ENCODE measurements at places on chromosomes 16 and 17.

DNA sequence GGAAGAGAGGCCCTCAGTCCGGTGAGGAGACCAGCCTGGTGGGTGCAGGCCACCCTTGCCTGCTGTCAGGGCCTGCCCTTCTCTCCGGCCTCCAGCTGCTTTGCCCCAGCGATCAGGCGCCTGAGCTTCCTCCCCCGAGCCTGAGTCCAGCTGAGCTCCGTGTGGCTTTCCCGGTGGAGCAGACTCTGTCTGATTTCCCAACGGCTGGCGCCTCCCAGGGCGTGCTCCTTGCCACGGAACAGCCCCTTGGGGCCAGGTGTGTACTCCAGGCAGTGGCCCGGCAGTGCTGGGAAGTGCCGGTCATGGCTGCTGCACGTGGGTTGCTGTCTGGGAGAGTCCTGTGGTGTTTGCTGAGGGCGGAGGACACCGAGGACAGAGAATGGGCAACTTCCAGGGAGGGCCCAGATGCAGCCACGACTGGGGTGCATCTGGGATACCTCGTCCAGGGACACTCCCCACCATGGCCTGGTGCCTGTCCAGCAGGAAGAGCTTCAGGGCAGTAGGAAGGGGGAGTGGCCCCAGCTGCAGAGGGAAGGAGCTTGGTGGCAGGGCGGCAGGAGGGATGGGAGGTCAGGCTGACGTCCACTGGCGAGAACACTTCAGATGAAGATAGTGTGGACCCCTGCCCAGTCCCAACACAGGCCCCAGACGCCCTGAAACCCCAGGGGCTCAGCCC, 22.5 kb downstream of the METRNL start:
- DNase-seq = no peak

- no peak for DNase-seq
These were observed 47.8 kb downstream of the ARHGAP27 start for GRCh38 chr17:45384789-45385262.

- DNase-seq = no peak
These were observed 34.2 kb downstream of the CRLF3 start for GRCh38 chr17:30790279-30790678.

- DNase-seq = no peak
These were observed 89.9 kb downstream of the C16orf78 start for GRCh38 chr16:49463529-49463928.

DNA sequence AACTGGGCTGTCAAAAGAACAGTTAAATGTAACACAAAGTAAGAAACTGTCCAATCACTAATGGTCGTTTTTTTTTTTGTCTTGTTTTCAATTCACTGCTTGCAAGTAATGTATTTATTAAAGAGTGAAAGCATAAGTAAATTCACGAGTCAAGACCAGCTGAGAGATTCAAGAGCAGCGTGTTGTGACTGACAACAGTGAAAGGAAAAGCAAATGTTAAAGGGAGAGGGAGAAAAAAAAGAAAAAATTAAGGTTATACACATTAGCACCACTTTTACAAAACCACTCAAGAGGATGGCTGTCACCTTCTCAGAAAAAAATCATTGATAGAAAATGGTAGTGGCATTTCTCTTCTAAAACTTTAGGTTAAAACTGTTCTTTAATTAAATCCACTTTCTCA, 36.1 kb downstream of the GPATCH8 start:
- DNase-seq = no peak

DNA sequence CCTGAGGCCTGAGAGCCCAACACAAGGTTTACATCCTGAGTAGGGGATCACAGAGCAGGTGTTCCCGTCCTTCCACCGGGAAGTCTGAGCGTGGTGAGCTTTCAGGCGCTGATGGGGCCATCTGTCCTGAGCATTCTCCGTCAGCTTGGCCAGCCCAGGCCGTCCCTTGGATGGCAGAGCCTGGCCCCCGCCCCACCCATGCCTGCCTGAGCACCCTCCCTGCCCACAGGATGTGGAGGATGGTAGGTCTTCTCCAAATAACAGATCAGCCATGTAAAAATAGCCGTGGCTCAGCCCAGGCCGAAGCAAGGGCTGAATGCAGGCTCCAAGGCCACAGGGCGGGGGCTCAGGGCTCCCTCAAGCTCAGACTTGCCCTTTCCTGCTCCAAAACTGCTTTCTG, 20.2 kb downstream of the SPNS2 start:
- DNase-seq = no peak

DNA sequence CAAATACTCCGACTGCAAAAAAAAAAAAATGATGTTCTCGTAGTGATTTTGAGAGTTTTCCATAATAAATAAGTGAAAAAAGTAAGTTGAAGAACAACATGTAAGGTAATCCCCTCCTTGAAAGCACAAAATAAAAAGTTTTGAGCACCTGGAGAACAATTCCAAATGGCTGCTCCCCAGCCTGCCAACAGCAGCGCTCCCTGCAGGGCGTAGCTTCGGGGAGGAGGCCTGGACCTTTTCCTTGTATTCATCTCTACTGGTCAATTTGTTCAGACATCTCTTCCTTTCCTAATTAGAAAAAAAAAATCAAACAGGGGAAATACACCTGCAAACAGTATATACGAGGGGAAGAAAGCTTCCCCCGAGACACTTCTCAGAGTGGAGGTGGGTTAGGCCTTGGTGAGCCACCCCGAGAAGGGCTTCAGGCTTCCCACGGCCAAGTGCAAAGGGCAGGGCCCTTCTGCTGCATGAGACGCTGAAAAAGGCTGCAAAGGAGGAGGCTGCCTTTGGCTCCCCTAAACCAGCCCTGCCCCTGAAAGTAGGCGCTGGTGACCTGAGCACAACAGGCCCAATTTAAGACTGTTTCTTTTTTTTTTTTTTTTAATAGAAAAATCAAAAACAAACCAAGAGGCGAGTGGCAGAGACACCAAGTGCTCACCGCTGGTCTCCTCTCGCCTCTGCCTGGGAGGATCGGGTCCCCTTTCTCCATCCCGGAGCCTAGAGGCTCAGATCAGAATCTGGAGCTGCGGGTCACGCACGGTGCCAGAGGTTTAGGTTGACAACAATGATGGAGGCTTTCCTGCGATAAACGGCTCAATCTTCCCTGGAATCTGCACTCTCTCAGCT, 193.1 kb upstream of the FOXF1 start:
- no peak for DNase-seq

- no peak for DNase-seq
These were observed 497.8 kb upstream of the ZFHX3 start for GRCh38 chr16:73545755-73546154.
